ENCODE measurements at places on chromosomes 12 and 14.

DNA sequence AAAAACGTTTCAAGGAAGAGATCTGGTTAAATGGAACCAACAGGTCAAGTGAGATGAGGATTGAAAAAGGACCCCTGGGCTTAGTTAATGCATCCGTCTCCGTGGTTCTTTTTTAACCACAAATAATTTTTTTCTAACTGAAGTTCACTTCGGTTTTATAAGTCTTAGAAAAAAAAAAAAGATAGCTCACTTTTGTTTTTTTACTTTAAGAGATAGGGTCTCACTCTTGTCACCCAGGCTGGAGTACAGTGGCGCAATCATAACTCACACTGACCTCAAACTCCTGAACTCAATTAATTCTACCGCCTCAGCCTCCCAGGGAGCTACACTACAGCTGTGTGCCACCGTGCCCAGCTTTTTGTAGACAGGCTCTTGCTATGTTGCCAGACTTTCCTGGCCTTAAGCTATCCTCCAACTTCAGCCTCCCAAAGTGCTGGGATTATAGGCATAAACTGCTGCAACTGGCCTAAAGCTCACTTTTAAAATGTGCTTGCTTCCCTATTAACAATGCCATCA lies 11.8 kb downstream of the HNRNPC start:
- no peak for DNase-seq

GRCh38 chr14:69850086-69850735 lies 29.0 kb upstream of the SMOC1 start:
- peak; percentile 51 for DNase-seq

- no peak for DNase-seq
Measured at GRCh38 chr12:71786829-71787228, 32.2 kb downstream of the RAB21 start.

- DNase-seq: no peak
Measured at GRCh38 chr14:54672688-54673087, 105.8 kb downstream of the SAMD4A start.

DNA sequence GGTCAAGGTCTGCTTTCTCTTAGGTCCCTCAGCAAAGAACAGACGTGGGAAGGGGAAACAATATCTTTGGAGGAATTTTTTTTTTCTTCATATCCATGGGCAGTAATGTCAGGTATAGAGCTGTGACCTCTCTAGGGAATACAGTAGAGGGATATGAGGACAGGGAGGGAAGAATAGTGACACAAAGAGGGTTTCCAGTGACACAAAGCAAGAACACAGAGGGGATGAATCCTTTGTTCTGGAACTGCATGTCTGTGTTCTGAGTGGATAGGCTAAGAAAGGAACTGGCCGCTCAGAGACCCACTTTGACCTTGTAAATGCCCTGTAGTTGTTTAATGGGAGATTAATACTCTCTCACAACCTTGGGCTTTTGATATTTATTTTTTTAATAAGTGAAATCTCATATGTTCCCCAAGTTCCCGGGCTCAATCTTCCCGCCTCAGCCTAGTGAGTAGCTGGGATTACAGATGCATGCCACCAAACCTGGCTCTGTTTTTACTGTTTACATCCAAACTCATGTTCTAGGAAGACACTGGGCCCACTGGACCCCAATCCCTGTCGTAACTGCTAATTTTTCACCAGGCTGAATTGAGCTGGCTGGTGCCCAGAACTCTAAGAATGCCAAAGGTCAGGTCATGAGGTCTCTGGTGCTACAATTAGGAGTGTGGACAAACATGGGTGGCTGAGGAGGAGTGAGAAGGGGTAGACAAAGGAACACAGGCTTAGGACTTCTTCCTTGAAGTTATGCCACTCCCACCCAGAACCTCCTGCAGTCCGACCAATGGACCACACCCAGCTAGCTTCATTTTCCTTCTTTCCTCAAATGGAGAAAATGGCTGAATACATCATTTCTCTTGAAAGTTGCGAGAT lies 9.1 kb upstream of the PLEKHH1 start:
- DNase-seq: no peak

DNA sequence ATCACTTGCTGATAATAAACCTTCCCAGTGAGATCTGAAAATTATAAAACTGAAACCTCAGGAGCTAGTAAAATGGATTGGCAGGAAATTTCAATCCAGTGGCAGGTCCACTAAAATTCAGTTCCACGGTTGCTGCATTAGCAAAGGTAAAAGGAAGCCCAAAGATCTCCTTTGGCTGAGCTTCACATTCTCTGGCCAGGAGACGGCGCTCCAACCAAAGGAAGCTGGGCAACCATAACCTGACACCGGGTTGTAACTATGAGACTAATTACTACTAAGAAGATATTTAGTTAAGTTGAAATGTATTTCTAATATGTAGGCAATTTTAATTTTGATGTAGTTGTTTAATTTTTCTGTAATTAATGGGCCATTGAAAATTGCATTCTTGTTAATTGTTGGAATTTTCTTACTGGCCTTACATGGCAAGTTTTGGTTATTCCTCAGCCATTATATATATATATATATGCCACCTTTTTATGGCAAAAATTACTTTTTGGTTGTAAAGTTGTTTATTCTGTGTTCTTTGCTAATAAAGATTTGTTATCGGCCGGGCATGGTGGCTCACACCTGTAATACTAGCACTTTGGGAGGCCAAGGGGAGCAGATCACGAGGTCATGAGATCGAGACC lies 17.0 kb downstream of the OR8S1 start:
- DNase-seq: no peak

DNA sequence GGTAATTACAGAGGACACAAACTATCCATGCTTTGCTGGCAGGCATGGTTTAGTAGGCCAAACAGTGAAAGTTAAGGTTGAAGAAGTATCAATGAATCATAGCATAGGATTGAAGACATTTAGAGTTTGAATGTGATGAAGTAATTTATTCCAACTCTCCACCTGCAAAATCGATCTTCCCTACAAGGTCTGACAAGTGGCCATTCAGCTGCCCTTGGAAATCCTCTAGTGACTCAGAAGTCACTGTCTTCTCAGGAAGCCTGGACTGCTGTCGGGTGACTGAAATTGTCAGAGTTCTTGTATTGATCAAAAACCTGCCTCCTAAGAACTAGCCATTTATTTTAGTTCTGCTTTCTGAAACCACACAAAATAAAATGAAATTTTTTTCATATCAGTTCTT lies 17.7 kb upstream of the STXBP6 start:
- no peak for DNase-seq

GRCh38 chr12:124518051-124518932 lies 49.1 kb downstream of the NCOR2 start:
- DNase-seq: peak; percentile 81

GRCh38 chr14:61699027-61699426 lies 3.7 kb downstream of the HIF1A start:
- DNase-seq: no peak

DNA sequence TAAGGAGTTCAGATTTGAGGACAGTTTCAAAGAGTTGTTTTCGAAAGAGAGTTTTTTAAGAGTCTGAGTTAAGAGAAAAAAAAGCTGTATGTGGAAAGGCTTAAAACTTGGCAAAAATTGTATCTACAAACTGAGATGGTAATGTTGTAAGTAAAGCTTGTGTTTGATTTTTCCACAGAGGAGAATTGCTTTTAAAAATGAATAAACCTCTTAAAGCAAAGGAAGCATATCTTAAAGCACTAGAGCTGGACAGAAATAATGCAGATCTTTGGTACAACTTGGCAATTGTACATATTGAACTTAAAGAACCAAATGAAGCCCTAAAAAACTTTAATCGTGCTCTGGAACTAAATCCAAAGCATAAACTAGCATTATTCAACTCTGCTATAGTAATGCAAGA lies 50.3 kb downstream of the TMTC3 start:
- DNase-seq: no peak

DNA sequence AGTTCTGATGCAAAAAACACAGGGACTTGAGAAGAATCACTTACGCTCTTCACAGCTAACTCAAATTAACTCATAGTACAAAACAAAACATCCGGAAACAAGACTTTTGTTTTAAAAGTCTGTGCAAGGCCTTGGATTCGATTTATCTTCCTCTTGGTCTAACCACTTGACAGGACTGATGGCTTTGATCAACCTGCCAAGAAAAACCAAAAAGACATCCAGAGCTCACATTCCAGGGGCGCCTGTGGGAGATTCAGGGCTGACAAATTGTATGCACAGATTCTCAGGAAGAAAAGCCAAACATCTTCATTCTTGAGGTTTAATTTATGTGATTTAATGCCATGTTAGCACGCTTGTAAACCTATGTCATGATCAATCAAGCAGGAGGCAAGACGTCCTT lies 129.1 kb upstream of the TMCC3 start:
- no peak for DNase-seq

- peak; percentile 62 for DNase-seq
Measured at GRCh38 chr14:64303471-64303917, 9.3 kb upstream of the ESR2 start.

- DNase-seq: no peak
Measured at GRCh38 chr12:9606736-9607372, 862 bp downstream of the KLRB1 start.

DNA sequence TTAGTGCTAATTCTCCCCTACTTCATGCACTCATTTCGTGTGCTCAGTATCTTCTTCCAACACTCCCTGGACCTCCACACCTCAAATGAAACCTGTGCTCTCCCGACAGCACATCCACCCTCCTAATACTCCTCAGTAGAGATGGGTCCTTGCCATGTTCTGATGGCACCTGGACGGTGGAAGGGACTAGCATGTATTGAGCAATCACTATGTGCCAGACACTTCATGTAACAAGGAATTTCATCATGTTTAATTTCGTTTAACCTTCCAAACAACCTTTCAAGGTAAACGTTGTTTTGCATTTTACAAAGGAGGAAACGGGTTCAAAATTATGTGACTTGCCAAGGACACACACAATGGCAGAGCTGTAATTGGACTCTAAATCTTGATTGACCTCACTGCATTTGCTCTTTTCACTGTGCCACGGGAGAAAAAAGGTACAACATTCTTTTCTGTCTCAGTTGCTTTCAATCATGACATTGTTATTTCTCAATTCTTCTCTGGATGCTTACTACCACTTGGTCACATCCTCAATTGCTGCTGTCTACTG lies 12.2 kb upstream of the SLC7A8 start:
- DNase-seq: no peak

GRCh38 chr12:3168223-3169221 lies 91.3 kb downstream of the TSPAN9 start:
- DNase-seq: no peak

GRCh38 chr12:88245905-88246304 lies 103.8 kb downstream of the TMTC3 start:
- no peak for DNase-seq

DNA sequence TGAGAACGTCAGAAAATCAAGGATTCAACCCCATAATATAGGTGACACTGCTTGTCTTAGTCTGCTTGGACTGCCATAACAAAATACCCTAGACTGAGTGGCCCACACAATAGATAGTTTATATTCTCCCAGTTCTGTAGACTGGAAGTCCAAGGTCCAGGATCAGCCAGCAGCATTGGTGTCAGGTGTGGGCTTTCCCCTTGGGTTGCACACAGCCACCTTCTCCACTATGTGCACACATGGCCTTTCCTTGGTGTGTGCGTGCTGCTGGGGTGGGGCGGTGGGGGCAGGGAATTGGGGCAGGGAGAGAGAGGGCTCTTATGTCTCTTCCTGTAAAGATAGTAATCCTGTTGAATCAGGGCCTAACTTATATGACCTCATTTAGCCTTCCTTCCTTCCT lies 106.4 kb downstream of the SLC25A47 start:
- no peak for DNase-seq

Measured in SK-N-DZ (cell line).